Chondrocyte (in vitro differentiated cells): ENCODE measurements at places on chromosomes 1 and 21. TPM values are rescaled to one million over a fixed set of nuclear protein-coding genes. Genes with fewer than 3 reads are reported as not detected.

GRCh38 chr1:115183158-115183557 is 93.9 kb upstream of the TSPAN2 start:
- no peak overlapping the region for H3K27ac ChIP-seq
- H3K36me3 ChIP-seq, result no peaks in the 10 kb centered on the region
- H3K27me3 ChIP-seq, result no peaks in the 10 kb centered on the region
- DNase-seq, result no peak

Gene THBS3
- total RNA-seq, result 112 to 127 TPM (median 118 TPM) in 3 replicates

- no peak overlapping the region for H3K4me3 ChIP-seq
- peaks cover 32% of the 10 kb centered on the region for H3K36me3 ChIP-seq
- no peaks in the 10 kb centered on the region for H3K27me3 ChIP-seq
- no peaks in the 10 kb centered on the region for H3K4me1 ChIP-seq
- H3K27ac ChIP-seq, result no peak overlapping the region
Measured at GRCh38 chr21:28937737-28938136, 54.9 kb downstream of the LTN1 start.

Gene AVPR1B
- total RNA-seq, result not detected in 3 replicates

DNA sequence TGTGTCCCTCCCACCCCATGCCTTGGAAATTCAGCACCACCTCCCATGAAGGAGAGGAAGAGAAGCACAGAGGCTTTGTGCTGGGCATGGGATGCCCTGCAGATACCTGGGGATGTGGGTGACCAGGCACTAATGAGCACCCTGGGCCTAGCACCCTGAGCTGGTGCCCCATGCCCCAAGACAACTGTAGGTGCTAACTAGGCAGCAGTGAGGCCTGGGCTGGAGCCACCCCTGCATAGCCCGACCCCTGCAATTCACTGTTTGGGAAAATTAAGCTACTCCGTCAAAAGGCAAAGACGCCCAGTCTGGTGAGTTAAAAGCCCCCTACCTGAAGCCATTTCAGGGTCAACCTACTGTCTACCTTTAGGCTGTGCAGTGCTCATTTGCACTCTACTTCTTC is 5.4 kb downstream of the KCNA2 start:
- DNase-seq, result no peak
- no peak overlapping the region for H3K27ac ChIP-seq
- no peaks in the 10 kb centered on the region for H3K36me3 ChIP-seq
- peaks cover 24% of the 10 kb centered on the region for H3K27me3 ChIP-seq

- no peak overlapping the region for H3K27ac ChIP-seq
- H3K4me3 ChIP-seq, result no peak overlapping the region
- H3K27me3 ChIP-seq, result no peaks in the 10 kb centered on the region
- H3K4me1 ChIP-seq, result no peaks in the 10 kb centered on the region
- DNase-seq, result no peak
Measured at GRCh38 chr1:97502360-97502759, 418.5 kb downstream of the DPYD start.

Gene DIRAS3
- 0.30 to 0.62 TPM (median 0.36 TPM) in 3 replicates for total RNA-seq

Gene WLS
- total RNA-seq, result 149 to 207 TPM (median 160 TPM) in 3 replicates

GRCh38 chr1:235883261-235883927 is 16.7 kb upstream of the LYST start:
- H3K27ac ChIP-seq, result peak overlapping the region; percentile 18
- no peaks in the 10 kb centered on the region for H3K36me3 ChIP-seq
- no peaks in the 10 kb centered on the region for H3K27me3 ChIP-seq

Gene AXDND1
- 0.20 to 0.23 TPM in 2 of 3 replicates, not detected in the other for total RNA-seq

DNA sequence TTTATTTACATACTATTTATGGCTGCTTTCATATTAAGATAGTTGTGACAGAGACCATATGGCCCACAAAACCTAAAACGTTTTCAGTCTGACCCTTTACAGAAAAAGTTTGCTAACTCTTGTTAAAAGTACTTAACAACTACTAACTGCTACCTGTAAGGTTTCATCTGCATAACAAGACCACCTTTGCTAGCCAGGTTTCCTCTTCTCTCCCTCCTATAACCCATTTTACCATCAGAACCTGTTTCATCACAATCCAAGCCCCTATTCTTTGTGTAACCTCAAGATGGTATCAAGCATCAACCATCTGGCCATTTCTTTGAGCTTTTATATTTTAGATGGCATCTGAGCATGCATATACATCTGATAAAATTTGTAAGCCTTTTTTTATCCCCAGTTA is 305.4 kb downstream of the HHIPL2 start:
- H3K36me3 ChIP-seq, result no peaks in the 10 kb centered on the region
- H3K4me1 ChIP-seq, result no peaks in the 10 kb centered on the region
- peaks cover 5% of the 10 kb centered on the region for H3K27me3 ChIP-seq
- H3K27ac ChIP-seq, result no peak overlapping the region
- DNase-seq, result no peak
- no peak overlapping the region for H3K4me3 ChIP-seq

DNA sequence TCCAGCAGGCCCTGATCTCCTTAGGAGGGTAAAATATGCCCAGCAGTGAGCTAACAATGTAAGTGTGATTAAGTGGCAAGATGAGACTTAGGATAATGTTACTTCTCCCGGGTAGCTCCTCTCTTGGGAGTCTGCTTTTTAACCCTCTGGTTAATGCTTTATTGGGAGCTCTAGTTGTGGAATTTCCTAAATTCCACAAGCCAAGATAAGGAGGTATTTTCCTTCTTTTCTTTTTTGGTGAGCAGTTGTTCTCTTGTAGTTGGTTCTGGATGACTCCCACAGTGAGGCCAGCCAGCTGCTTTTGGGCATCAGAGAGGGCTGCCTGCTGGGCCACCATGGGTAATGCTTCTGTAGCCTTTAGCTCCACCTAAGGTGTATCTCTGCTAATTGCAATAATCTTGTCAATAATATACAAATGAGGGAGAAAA is 19.3 kb downstream of the C1orf52 start:
- peak overlapping the region; percentile 84 for H3K27ac ChIP-seq
- DNase-seq, result no peak
- H3K27me3 ChIP-seq, result no peaks in the 10 kb centered on the region
- H3K4me1 ChIP-seq, result peaks cover 37% of the 10 kb centered on the region

Gene EPHA10
- total RNA-seq, result 0.37 TPM in 1 of 3 replicates, not detected in the others

Gene A3GALT2
- 0.27 TPM in 1 of 3 replicates, not detected in the others for total RNA-seq

Gene KNCN
- not detected in 3 replicates for total RNA-seq

Gene RAP1GAP
- total RNA-seq, result 1.1 to 2.2 TPM (median 1.8 TPM) in 3 replicates

Gene FCRL4
- not detected in 3 replicates for total RNA-seq

GRCh38 chr1:165287781-165288180 is 68.7 kb downstream of the LMX1A start:
- H3K4me3 ChIP-seq, result no peak overlapping the region
- no peaks in the 10 kb centered on the region for H3K4me1 ChIP-seq
- H3K27ac ChIP-seq, result no peak overlapping the region
- no peak for DNase-seq
- H3K36me3 ChIP-seq, result no peaks in the 10 kb centered on the region

Gene PDZK1IP1
- not detected in 3 replicates for total RNA-seq

DNA sequence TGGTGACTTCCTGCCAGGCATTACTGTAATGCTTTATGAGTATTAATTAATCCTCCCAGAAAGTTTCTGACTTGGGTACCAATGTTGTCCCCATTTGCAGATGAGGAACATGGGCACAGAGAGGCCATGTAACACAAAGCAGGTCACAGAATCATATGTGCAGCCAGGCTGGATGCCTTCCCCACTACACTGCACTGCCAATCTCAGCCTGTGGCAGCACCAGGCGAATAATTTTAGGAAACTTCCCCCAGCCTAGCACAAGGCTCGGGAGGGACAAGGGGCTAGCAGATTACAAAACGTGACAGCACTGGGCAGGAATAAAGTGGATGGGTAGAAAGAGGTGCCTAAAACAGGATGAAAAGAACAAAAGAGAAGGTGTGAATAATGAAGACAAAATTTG is 331.7 kb upstream of the PROX1 start:
- H3K27me3 ChIP-seq, result no peaks in the 10 kb centered on the region
- no peaks in the 10 kb centered on the region for H3K4me1 ChIP-seq
- DNase-seq, result no peak
- no peaks in the 10 kb centered on the region for H3K36me3 ChIP-seq
- no peak overlapping the region for H3K4me3 ChIP-seq

Gene MMP23B
- total RNA-seq, result 18.3 to 71.4 TPM (median 68.7 TPM) in 3 replicates

DNA sequence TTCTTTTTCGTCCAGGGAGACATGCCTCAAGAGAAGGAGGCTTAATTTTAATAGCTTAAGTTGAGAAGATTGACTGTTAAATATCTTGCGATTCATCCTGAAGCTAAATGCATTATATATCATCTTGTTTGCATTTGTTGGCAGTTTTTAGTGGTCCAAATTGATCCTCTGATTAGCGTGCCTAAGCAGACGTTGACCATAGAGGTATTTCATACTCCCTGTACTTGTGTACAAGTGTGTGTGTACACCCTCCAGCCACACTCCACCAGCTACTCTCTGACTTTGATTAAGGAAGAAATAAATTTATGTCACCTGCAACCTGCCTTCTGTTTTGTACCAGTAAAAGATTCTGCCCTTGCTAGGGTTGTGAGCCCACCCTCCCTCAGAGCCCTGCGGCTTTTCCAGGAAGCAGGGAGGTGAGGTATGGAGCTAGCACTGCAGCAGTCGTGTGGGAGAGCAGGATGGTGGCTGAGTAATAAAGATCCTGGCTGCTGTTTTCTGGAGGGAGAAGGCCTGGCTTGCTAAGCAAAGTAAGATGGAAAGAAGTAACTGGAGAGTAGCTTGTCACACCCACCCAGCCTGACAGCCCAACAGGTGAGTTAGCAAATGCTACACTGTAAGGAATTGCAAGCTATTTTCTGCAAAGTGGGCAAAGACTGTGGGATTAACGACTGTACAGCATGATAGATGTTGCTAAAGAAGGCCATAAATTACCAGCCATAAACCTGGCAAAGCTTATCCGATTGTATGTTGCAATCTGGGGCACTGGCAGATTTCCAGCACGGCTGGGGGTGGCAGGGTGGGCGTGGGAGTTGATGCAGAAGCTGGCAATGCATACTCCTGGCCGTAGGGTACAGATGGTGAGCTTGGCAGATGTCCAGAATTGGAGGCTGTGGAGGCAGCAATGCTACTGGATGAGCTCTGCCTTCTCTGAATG is 170.2 kb downstream of the TNR start:
- peaks cover 12% of the 10 kb centered on the region for H3K27me3 ChIP-seq
- H3K4me3 ChIP-seq, result no peak overlapping the region
- no peak overlapping the region for H3K27ac ChIP-seq
- DNase-seq, result no peak

DNA sequence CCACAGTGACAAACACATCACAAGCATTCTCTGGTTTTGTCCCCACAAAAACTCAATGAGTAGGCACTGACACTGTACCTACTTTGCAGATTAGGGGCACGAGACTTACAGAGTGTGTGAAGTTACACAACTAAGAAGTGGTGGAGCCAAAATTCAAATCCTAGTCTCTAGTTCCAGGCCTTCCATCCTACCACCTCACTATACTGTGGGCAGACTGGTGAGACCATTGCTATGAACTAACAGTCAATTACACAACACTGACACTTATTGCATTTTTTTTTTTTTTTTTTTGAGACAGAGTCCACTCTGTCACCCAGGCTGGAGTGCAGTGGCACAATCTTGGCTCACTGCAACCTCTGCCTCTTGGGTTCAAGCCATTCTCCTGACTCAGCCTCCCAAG is 71.4 kb downstream of the KCNN3 start:
- peaks cover 1% of the 10 kb centered on the region for H3K36me3 ChIP-seq
- no peak for DNase-seq
- no peak overlapping the region for H3K4me3 ChIP-seq
- peaks cover 3% of the 10 kb centered on the region for H3K4me1 ChIP-seq
- peaks cover 33% of the 10 kb centered on the region for H3K27me3 ChIP-seq

GRCh38 chr1:187877220-187877619 is 1048.5 kb downstream of the PLA2G4A start:
- H3K27me3 ChIP-seq, result peaks cover 2% of the 10 kb centered on the region
- DNase-seq, result no peak
- H3K4me3 ChIP-seq, result no peak overlapping the region

Gene ST6GALNAC5
- 6.2 to 7.9 TPM (median 7.3 TPM) in 3 replicates for total RNA-seq

Gene PLA2G2C
- total RNA-seq, result not detected in 3 replicates

Gene AMY2A
- total RNA-seq, result not detected in 3 replicates

- peaks cover 2% of the 10 kb centered on the region for H3K27me3 ChIP-seq
- no peaks in the 10 kb centered on the region for H3K36me3 ChIP-seq
- H3K4me3 ChIP-seq, result peak overlapping the region; percentile 93
- peak overlapping the region; percentile 79 for H3K27ac ChIP-seq
Measured at GRCh38 chr1:204074274-204075138, 1.6 kb downstream of the SOX13 start.

DNA sequence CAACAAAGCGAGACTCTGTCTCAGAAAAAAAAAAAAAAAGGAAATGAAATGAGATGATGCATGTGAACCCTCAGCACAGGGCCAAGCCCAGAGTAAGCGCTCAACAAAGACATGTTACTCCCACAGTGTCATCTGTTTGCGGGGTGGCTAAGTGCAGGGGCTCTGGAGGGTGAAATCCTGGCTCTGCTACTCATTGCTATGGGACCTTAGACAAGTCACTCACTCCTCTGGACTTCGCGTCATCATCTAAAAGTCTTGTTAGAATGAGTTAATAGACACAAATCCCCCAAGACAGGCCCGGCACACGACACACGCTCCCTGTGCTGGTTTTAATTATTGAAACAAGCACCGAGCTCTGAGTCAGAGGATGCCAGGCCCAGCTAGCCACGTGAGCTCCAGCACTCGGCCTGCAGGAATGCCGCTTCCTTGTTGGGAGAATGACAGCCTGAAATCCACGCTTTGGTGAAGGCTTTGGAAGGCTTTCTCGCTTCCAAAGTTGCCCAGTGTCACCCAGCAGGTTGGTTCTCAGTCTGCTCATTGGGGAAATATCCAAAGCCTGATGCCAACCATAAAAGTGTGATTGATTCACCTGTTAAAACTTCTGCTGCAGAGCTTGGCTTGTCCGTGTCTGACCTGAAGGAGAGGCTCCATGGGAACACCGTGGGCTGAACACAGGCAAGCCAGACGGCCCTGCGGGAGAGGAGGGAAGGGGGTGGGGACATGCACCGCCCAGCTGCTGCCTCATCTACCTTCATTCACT is 36.7 kb upstream of the TARDBP start:
- H3K27ac ChIP-seq, result peak overlapping the region; percentile 85
- peaks cover 17% of the 10 kb centered on the region for H3K27me3 ChIP-seq
- H3K4me1 ChIP-seq, result peaks cover 35% of the 10 kb centered on the region
- DNase-seq, result no peak
- no peak overlapping the region for H3K4me3 ChIP-seq

Gene GRIK3
- total RNA-seq, result not detected in 3 replicates

Gene ERMAP
- 13.1 to 15.7 TPM (median 13.7 TPM) in 3 replicates for total RNA-seq

- DNase-seq, result no peak
- H3K27ac ChIP-seq, result no peak overlapping the region
- H3K4me3 ChIP-seq, result no peak overlapping the region
- H3K36me3 ChIP-seq, result peaks cover 10% of the 10 kb centered on the region
Measured at GRCh38 chr1:16120407-16120806, 35.5 kb downstream of the EPHA2 start.
